ENCODE measurements at places on chromosomes 7 and 10. TPM values are rescaled to one million over a fixed set of nuclear protein-coding genes. Genes with fewer than 3 reads are reported as not detected.

DNA sequence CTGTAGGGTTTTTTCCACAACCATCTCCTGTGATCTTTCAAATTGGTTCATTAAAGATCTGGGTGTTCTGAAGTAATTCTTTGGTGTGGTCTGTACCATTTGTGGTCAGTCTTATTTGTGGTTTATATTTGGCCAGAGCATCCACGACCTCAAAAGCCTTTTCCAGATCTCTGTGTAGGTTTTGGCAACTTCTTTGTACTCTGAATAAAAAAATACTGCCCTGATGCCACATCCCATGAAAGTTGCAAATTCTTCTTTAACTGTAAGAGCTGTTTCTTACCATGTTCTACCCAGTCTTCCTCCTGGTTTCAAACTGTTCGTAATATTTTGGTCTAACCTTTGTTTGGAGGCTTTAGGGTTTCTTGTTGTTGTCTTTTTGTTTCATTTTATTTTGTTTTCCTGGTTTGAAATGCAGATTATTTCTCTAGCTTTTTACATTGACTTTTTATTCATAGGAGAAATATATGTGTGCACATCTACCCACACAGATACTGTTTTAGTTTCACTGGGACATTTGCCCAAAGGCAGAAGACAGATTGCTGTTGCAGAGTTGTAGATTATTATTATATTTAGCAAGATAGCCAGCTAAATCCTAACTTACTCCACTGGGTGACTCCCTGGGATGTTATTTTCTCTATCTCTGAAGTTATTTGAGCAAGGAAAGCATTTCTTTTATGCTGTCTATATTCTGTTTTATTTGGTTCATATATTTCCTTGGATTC lies 123.2 kb upstream of the SAMD8 start:
- no peak for DNase-seq

Gene ADAM22
- total RNA-seq = 32.5 TPM

- no peak for DNase-seq
These were observed 152.5 kb upstream of the YAE1 start for GRCh38 chr7:39413636-39414223.

- no peak for DNase-seq
These were observed 128.7 kb downstream of the SH3PXD2A start for GRCh38 chr10:103726637-103727036.

DNA sequence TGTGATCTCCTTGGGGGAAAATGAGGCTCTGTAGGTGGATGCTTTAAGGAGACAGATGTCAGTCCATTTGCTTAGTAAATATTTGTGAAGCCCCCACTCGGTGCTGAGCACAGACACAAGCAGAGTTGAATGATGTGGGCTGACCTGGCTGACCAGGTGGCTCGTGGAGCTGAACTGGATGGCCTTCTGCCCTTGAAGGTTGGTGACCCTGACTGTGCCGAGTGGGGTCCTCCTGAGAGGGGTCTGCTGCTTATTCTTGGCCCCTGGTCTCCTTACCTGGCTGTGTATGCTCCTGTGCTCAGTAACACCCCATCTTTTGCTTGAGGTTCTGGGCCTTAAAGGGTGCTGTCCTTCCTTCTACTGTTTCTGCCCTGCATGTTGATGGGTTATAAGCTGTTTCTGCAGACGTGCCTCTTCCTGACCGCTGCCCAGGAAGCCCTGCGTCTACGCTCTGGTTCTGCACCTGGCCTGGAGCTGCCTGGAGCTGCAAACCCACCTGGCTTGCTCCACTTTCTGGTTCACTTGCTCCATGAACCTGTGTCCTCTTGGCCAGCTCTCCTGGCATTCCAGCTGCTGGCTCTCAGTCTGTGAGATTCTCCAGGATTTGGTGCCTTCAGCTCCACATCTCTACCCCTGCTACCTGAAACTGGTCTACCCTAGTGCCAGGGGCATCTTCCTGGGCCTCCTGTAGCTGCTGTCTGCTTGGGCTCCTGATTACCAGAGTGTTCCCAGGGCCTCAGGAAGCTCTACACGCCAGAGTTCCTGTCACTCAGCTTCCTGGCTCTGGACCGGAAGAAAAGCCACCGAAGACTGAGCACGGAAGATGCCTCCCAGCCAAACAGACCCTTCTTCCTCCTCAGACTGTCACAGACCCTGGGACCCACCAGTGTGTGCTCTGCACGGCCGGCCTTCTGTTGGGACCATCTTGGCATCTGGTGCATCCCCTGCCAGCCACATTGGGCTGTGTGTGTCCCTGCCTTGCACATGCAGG lies 76.5 kb downstream of the ADCY1 start:
- DNase-seq = no peak

GRCh38 chr7:137956591-137956990 lies 45.3 kb downstream of the CREB3L2 start:
- DNase-seq = no peak

- no peak for DNase-seq
These were observed 38.4 kb downstream of the BAIAP2L1 start for GRCh38 chr7:98362517-98362916.

DNA sequence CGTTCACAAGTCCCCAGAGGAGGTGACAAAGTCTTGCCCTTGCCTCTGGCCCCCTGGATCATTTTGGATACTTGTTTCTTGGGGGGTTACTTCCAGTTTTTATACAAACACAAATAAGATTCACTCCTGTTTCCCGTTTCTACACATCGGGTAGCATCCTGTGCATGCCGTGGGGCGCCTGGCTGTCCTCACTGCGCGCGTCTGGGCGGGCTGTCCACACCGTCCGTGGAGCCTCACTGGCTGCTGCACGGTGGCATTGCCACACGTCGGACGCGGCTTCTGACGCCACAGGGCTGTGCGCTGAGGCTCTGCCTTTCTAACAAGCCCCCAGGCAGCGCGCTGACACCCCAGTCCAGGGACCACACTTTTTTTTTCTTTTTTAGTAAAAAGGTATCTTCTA lies 18.4 kb downstream of the BNIP3 start:
- no peak for DNase-seq

Gene POM121C
- total RNA-seq = 16.3 TPM

- no peak for DNase-seq
These were observed 31.4 kb downstream of the LRRC17 start for GRCh38 chr7:102944241-102944640.

Gene AP1S1
- 40.8 TPM for total RNA-seq

Gene NPVF
- not detected for total RNA-seq

Gene CALHM3
- total RNA-seq = not detected

GRCh38 chr7:67738958-67739357 lies 742.3 kb downstream of the TYW1 start:
- peak; percentile 26 for DNase-seq

DNA sequence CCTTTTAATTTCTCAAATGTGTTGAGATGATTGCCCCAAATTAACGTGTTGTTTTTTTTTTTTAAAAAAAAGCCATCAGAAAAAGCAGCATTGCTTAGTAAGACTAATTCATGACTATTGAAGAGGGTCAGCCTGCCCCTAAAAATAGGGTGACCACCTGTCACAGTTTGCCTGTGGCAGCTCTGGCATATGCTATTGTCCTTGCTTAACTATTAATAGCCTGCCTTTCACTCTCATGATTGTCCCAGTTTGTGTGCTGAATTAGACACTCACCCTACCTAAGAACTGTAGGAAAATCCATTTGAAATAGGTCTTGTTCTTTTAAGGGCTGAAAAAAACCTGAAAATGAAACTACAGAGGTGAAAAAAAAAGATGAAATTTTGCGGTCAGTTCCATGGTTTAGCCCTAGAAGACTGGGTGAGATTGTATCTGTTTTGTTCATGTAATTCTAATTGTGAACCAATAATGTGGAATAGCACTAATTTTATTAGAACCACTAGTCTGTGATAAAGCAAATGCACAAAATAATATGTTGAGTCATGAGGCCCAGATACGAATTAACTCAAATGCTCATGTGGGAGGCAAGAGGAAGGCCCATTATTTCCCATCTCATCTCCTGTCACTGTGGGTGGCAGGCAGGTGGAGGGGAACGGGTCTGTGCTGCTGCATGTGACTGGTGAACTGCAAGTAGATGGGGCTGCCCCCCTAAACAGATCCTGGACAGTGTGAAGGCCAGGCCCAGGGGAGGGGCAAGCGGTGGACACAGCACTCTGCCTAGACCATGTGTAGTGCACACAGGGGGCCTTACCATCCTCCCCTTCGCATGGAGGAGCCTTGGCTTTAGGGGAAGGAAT lies 265.4 kb upstream of the NFE2L3 start:
- no peak for DNase-seq

- no peak for DNase-seq
These were observed at the start of gene CLDN15 for GRCh38 chr7:101237206-101238067. Gene CLDN15 (minus strand): TSS chr7:101237802. CDS start chr7:101237581, 221 bp downstream.

DNA sequence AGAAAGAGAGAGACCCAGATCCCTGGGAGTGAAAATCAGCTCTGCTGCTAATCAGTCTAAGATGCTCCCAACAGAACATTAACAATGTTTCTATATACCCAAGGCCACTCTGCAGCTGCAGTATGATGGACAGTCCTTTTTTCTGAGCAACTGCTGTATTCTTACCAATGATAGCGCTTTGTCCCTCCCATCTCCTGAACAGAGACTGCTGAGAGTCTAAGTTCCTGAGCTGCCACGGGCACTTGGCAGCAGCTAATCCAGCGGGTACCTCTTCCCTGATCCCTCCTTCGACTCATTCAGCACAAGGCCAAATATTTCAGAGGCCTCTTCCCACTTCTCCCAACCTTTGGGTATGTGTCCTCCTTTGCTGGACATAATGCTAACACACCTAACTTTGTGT lies 7.7 kb downstream of the CPVL start:
- no peak for DNase-seq

GRCh38 chr7:110621289-110621688 lies 469.6 kb upstream of the LRRN3 start:
- DNase-seq = no peak

- DNase-seq = no peak
These were observed 759.0 kb upstream of the GALNT17 start for GRCh38 chr7:70372768-70373515.

GRCh38 chr10:69629519-69629896 lies 539 bp upstream of the FAM241B start:
- no peak for DNase-seq

DNA sequence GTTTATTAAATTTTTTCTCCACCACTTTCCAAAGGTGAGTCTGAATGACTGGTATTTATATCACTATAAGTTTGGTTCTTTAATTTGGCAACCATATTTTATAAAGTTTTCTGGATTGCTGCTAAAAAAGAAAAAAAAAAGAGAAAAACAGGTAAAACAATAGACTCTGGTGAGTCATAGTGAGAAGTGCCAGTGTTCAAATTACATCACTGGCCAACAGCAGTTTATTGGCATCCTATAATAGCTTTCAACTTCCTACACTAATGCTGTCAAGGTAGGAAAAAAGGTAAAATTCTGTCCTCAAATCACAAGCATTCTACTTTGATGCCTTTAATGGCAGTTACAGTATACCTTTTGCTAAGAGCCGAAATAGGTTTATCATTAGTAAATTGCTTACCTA lies 808.8 kb downstream of the GRM8 start:
- DNase-seq = no peak

Gene TAS2R40
- total RNA-seq = not detected

DNA sequence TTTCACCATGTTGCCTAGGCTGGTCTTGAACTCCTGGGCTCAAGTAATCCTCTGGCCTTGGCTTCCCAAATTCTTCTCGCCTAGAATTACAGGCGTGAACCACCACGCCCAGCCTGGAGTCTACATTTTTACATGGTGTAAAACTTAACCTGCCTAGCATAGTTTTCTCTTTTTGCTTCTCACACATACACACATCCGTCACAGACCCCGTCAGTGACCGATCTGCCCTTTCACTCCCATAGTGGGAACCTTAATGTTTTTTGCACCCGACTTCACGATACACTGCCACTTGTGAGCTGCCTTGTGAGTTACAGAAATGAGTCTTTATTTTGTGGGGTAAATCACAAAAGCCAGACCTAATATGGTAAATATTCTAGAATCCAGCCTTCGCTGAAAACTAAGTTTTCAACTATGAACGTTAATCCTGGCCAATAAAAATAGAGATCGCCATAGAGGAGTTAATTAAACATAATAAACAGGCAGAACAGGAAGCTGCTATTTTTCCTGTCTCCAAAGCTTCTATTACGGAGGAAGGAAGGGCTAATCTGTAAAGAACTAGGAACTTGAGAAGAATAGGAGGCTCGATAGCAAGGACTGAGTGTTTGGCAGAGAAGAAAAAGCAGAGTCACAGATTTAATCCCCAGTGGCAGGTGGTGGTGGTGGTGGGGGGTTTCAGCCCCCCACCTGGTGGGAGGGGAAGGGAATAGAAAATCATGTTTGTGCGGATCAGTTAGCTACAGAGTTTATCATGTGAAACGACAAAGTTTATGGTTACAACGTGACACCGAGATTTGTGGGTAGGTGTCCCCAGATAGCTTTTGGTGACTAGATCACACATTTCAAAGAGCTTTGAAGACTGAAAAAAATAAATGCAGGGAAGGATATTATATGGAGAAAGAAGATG lies 14.7 kb upstream of the FAM171A1 start:
- DNase-seq = no peak

Gene COBL
- 3.3 TPM for total RNA-seq

Gene SRI
- total RNA-seq = 92.9 TPM

Gene CALY
- 0.79 TPM for total RNA-seq

DNA sequence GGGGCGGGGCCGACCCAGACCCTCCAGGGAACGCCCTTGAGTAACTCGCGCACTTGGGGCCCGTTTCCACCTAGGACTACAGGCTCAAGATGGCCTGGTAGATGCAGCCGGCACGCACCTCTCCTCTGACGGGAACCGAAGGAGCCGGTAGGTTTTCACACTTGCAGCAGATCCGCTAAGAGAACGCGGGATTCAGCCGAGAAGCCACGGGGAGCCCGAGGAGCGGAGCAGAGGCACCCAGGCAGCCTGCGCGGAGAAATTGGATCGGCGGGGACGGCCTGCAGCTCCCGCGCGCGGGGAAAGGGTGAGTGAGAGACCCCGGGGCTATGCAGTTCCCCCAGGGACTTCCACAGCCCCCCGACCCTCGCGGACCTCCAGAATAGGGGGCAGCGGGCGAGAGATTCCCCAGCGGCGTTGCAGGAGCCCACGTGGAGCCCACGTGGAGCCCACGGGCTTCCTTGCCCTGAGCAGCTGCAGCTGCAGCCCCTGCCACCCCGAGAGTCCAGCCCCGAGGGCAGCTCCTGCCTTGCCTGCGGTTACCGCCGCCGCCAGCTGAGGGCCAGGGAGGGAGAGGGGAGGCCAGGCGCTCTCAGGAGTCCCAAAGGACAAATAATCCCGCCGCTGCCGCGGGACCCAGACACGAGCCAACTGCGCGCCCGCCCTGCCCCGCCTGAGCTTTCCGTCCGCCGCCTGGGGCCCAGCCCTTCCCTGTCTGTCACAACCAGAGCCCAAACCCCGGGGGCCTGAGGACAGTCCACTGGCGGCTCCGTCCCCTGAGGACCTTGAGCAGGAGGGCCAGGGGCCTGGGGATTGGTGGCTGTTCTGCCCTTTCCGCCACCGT lies 13.1 kb downstream of the IFT22 start:
- no peak for DNase-seq

Gene GRID2IP
- 0.32 TPM for total RNA-seq

Gene TMEM225B
- total RNA-seq = 1.1 TPM

- DNase-seq = no peak
These were observed 224.9 kb upstream of the TMEM229A start for GRCh38 chr7:124257638-124258308.

Data from urinary bladder (tissue), 4 donors.